Stimulated activated CD4-positive, alpha-beta T cell treated with anti-CD3 and anti-CD28 coated beads, Interleukin-4, amount 100 ng/mL, for 1 hour (primary cell): ENCODE measurements at places on chromosomes 2 and 18.

DNA sequence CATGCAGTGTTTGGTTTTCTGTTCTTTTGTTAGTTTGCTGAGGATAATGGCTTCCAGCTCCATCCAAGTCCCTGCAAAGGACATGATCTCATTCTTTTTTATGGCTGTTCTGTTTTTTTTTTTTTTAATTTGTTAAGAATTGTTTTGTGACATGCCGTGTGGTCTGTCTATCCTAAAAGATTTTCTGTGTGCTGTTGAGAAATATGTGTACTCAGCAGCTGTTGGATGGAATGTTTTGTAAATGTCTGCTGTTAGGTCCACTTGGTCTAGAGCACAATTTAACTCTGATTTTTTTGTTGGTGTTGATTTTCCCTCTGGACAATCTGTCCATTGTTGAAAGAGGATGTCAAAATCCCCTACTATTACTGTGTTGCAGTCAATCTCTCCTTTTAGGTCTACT lies 80.4 kb upstream of the WDR75 start:
- DNase-seq, result no peak

DNA sequence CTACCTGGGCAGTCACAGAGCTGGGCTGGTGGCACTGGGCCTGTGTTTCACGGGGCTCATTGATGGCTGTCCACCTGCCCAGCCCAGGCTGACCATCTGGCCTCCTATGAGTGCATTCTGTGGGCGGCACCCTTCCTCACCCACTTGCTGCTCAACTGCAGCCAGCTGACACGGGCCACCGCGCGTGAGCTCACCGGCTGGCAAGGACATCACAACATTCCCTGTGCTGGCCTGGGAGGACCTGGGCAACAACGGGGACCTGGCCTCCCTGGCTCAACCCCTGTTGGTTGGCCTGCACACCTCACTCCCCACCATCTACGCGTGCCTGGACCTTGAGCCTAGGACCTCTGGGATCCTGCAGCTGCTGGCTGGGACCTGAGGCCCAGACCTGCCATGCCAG lies 98.2 kb upstream of the DTNA start:
- no peak for DNase-seq

DNA sequence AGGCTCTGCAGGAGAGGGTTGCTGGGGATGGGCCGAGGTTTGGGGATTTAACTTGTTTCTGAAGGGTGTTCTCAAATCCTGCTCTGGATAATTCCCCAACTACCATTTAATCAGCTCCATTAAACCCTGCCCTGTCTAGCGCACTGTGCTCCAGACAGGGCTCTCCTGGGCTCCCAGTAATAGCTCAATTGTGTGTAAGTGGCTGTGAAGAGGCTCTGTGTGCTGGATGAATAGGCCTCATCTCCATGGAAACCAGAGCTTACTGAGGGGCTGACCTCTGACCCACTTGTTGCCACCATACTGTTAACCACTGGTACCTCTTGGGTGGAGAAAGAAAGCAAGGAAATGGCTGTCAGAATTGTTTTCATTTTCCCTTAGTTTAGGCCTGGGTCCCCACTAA lies 92.9 kb downstream of the TGOLN2 start:
- DNase-seq, result no peak

DNA sequence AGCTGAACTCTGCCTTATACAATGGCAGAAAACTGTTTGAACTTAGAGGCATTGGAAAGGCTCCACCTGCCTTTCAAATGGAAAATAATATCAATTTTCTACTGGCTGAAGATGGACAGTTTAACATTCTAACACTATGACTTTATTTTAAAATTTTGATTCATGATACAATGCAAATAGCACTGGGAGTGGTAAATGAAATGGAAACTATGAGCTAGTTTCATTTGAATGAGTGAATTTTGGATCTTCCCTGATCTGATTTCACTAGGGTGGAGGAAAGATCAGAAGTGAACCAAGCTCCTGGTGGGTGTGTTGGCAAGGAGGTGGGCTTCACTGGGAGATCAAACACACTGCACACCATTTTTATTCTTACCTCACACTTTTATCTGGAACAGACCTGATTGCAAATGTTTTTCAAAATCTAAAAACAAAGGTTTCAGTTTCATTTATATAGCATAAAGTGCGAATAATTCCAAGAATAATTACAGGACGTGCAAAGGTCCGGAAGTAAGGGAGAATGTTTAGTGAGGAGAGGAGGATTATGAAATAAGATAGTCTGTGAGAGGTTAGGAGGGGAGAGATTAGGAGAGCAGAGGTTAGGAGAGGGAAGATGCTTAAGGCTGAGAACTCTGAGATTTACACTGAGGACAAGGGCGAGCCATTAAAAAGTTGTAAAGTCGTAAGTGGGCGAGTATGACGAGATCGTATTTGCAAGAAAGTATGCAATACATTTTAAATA lies 18.6 kb upstream of the MBP start:
- no peak for DNase-seq

GRCh38 chr18:59536166-59536565 lies 161.1 kb downstream of the CCBE1 start:
- DNase-seq, result no peak

GRCh38 chr2:50786345-50786744 lies 245.6 kb downstream of the NRXN1 start:
- DNase-seq, result no peak

DNA sequence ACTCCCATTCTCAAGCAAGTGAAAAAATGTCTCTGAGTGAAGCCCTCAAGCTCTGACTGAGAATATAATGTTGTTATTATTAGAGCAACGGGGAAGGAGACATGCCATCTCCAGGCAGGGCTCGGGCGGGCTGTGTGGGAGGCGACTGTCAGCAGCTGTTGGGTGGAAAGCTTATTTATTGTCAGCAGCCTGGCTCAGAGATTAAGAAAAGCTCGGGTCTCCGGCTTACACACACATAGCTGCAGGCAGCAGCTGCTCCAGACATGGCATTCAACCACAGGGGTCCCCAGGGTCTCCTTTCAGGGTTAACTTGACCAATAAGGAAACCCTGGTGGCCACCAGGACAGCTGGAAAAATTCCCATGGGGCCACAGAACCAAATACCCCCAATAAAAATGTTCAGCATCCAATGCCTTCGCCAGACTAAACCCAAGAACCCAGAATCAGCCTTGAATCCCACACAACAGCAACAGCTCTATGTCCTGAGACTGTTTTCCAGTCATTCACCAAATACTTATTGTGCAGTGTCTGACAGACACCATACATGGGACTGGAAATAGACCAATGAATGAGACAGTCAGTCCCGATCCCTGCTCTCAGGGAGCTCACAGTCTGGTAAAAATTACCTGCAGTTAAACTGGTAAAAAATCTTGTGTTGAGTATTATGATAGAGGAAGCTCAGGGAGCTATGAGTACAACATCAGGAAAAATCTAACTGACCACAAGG lies 70.5 kb upstream of the RTN4 start:
- DNase-seq, result no peak

- DNase-seq, result no peak
Measured at GRCh38 chr18:5746844-5747243, 148.5 kb downstream of the TMEM200C start.

DNA sequence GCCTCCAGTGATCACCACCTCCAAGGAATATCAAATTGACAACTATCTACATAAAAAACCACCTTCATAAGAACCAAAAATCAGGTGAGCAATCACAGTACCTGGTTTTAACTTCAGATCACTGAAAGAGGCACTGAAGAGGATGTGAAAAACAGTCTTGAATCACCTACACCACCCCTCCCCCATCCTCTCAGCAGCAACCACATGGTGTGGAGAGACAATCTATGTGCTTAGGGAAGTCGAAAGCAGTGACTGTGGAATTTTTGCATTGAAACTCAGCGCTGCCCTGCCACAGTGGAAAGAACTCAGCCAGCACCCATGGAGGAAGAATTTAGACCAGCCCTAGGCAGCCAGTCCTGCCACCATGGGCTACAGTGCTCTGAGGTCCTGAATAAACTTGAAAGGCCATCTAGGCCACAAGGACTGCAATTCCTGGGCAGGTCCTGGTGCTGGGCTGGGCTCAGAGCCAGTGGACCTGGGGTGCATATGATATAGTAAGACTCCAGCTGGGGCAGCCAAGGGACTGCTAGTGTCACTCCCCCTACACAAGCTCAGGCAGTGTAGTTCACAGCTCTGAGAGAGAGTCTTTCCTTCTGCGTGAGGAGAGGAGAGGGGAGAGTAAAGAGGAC lies 75.6 kb downstream of the ATL2 start:
- DNase-seq, result no peak

DNA sequence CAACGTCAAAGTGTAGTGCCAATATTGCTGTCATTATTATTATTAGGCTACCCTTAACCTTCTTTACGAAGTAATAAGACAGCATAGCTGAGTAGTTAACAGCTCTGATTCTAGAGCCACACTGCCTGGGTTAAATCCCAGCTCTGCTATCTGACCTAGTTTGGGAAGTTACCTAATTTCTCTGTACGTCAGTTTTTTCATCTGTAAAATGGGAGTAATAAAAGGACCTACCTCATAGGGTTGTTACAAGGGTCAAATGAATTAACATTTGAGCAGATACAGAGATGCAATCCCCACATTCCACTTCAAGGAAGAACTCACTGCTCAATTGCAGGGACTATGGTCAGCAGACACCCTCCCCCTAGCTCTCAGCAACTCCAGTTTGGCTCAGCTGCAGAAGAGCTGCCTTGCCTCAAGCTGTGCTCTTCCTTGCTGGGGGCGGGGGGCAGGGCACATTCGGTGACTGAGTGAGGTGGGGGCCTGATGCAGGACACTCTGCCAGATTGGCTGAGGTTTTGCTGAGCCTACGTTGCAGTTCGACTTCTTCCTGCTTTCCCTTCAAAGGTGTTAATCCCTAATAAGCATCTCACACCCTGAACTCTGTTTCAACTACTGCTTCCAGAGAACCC lies 11.0 kb upstream of the LGALSL start:
- no peak for DNase-seq

- DNase-seq, result no peak
Measured at GRCh38 chr2:159080641-159081040, 112.2 kb downstream of the TANC1 start.

GRCh38 chr18:26549263-26550094 lies 1.1 kb upstream of the KCTD1 start:
- DNase-seq, result peak; percentile 6
